Activated CD4-positive, alpha-beta T cell treated with anti-CD3 and anti-CD28 coated beads, Interleukin-2, amount 50 U/mL, for 16 hours (primary cell): ENCODE measurements at places on chromosomes 4 and X.

DNA sequence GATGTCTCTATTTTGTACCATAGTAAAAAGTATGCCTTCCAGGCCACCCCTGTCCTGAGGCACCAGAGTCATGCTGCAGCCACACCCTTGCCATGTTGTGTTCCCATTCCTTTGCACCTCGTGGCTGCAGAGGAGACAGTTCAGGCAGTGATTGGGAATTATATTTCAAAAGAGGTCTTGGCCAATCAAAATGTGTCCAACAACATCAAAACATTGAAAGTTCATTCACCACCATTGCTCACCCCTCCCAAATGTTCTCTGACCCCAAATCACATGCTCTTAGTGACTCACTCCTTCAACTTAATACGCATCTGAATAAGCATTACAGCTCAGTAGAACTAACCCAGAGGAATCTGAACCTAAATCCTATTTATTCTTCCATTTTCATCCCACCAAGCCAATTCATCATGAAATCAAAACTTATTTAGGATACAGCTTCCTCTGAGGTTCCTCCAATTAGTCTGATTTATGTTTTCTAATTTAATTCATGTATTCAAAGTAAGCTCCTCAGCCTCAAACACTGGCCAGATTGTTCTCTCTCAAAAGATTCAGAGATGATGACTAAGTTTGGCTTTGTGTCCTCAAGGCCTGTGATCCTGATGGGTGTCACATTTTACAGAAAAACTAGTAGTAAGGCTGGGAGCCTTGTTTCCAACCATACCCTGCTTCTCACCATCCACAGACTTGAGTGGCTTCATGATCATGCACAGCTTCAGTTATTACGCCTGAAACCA lies 323.2 kb upstream of the INTU start:
- DNase-seq = no peak

DNA sequence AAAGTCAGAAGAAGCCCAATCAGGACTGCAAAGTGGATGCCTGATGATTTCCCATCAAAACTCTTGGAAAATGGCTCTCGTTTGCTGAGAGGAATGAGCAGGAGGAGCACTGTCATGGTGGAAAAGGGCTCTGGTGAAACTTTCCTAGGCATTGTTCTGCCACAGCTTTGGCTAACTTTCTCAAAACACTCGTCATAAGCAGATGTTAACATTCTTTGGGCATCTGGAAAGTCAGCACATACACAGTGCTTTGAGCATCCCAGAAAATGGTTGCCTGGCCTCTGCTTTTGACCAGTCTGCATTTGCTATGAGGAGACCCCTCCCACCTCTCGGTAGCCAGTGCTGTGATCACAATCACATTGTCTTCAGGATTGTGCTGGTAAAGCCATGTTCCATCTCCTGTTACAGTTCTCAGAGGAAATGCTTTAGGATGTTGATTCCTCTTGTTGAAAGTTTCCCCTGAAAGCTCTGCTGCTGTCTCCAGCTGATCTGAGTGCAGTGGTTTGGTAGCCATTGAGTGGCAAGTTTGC lies 25.2 kb upstream of the TBC1D14 start:
- no peak for DNase-seq

DNA sequence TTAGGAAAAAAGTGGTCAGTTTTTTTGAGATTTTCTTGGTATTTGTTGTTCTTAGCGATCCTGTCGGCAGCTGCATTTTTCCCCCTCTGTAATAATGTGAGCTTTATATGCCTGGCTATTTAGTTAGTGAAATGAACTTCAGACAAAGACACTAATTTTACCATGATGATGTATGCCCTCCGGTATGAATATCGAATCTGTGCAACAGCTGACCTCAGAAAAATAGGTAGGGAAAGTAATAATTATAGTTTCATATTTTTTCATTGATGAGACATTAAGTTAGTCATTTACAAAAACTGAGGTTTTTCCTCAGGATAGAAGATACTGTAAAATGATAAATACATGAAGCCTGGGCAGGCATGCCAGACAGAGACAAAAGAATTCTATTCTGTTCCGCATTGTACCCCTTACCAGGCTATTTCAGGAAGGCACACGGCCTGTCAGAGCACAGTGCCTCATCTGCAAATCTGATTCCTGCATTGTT lies 155.8 kb downstream of the SHROOM3 start:
- no peak for DNase-seq

DNA sequence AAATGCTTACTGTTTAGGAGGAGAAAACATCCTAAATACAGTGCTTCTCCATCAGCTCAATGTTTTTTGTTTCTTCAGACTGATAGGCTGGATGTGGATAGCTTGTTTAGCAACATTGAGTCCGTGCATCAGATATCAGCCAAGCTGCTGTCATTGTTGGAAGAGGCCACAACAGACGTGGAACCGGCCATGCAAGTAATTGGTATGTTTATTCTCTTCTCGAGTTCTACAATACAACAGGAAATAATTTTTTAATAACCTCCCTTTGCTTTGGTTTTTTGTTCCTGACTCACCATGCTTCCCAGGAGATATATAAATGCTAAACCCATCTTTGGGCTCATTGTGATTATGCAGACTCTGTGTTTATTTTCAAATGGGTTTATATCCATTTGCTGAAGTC lies 60.9 kb downstream of the ARHGEF38 start:
- no peak for DNase-seq

DNA sequence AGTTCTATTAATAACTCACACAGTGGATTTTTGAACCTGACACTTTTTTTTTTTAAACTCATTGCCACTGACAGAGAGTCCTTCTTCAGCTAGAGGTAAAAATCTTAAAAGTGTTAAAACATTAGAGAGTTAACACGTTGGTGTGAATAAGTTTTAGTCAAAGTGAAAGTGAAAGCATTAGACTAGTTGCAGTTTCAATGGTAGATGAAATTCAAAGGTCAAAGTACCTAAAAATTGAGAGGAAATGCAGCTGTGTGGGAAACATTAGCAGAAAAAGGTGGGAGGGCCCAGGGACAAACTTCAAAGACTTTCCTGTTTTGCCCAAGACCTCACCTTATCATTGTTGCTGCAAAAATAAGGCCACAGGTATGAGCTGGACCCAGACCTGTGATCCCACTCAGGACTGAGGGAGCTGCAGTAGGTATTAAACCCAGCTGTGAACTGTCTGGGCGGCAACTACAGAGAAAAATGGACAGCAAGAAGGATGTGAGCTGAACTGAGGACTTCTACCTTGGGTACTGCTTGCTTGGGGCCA lies 17.6 kb upstream of the GABRA4 start:
- DNase-seq = peak; percentile 35

- no peak for DNase-seq
These were observed 41.6 kb downstream of the UNC5C start for GRCh38 chr4:95507147-95507546.

DNA sequence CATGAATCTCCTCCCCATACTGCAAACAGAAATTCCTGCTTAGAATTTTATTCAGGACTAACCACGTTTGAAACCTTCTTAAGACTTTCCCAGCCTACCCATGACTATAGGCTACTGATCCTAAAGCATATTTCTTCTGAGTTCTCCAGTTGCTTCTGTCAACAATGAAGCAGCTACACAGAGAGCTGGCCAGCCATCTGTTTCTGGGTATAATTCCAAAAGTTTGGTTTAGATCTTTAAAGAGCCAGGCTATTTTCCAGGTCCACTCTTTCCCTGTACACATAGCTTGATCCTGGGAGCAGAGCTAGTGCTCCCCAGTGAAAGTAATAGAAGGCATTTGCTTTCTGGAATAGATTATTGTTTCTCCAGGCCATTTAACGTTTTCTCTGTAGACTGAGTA lies 4.0 kb upstream of the ITM2A start:
- DNase-seq = no peak

- DNase-seq = no peak
These were observed 94.8 kb downstream of the KDR start for GRCh38 chr4:55030589-55030988.

GRCh38 chr4:112753333-112753732 lies 116.4 kb downstream of the LARP7 start:
- no peak for DNase-seq

DNA sequence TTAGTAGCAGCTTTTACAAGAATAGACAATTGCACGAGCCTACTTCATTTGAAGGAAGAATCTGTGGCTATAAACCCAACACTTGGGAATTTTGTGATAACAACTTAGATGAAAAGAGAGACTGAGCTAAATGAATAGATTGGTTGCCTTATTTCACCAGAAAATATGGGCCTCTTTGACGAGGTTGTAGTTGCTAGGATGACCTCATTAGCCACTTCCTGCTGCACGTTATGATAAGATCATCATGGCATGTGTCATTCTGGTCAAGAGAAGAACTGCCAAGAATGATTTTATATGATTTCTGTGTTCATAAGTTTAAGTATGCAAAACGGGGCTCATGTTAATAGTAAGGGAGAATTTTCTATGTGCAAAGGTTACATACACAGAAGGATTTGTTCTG lies 321.9 kb upstream of the GIMD1 start:
- peak; percentile 37 for DNase-seq

- no peak for DNase-seq
These were observed 34.5 kb downstream of the INTS12 start for GRCh38 chr4:105674011-105674410.

DNA sequence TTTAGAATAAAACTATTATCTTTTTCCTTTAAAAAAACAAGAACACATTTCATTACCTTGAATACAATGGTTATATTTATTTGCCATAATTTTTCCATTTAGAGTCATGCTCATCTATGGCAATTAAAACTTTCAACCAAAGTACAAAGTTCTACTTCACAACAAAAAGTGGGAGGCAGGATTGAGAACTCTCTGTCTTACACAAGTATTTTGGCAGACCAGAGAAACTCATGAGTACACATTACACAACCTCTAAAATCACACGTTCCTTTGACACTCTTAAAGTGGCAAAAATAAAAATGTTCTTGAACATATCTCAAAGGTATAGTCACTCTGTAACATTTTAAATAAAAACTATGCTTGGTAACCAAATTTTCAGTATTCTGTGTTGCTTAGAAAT lies 213.4 kb downstream of the IL15 start:
- DNase-seq = no peak

GRCh38 chr4:62410371-62411003 lies 1210.4 kb downstream of the ADGRL3 start:
- DNase-seq = no peak

GRCh38 chr4:68592673-68593072 lies 16.6 kb upstream of the UGT2B17 start:
- no peak for DNase-seq

GRCh38 chrX:111811831-111812230 lies 64.2 kb upstream of the TRPC5OS start:
- DNase-seq = no peak

GRCh38 chr4:123363729-123364128 lies 32.9 kb upstream of the SPRY1 start:
- no peak for DNase-seq

GRCh38 chrX:31092970-31093638 lies 21.3 kb upstream of the FTHL17 start:
- peak; percentile 42 for DNase-seq

GRCh38 chr4:29549342-29549741 lies 1170.8 kb upstream of the PCDH7 start:
- no peak for DNase-seq

GRCh38 chr4:36609661-36610060 lies 328.2 kb downstream of the DTHD1 start:
- DNase-seq = no peak

DNA sequence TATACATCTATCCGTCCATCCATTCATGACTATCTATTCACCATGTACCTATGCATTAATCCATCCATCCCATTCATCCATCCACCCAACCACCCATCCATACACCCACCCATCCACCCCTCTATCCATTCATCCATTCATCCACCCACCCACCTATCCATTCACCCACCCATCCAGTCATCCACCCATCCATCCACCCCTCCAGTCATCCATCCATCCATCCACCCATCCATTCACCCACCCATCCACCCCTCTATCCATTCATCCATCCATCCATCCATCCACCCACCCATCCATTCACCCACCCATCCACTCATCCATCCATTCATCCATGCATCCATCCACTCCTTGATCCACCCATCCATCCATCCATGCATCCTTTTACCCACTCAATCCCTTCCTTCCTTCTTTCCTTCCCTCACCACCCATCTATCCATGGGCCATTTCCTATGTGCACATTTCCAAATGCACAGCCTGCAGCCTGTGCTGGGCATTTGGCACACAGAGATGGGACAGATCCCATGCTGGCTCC lies 100.8 kb upstream of the ADRA2C start:
- no peak for DNase-seq

- no peak for DNase-seq
These were observed at the start of gene NPFFR2 for GRCh38 chr4:72031868-72032608. Gene NPFFR2, plus strand, starts transcription at chr4:72032000. Its CDS starts 96,592 bp downstream, at chr4:72128592.
